ENCODE measurements at places on chromosomes 7 and 10.

DNA sequence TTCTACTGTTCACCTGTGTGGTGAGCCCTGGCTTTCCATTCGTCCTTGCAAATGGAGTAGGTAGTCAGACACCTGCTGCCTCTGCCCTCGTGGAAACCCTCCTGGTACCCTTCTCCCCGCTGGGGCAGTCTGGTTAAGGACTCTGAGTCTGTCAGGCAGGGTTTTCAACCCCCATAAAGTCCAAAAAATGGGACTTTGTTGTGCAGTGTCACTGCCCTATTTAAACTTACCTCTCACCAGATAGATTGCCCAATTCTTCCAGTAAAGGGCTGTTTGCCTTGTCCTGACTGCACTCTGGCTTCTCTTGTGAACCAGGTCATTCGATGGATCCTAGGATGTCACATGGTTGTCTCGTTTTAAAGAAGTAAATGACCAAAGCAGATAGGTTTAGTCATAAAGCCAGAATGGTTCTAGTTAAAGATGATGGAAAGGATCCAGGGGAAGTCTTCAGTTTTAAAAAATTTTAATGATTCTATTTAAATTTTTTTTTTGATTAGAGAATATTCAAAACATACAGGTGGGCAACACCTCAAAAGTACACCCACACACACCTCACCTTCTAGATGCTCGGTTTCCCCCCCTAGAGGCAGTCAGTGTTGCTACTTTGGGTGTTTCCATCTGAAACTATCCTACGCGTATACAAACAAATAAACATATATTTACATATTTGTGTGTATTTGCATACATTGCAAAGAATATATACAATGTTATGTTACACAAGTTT is 22.0 kb downstream of the TMEM176B start:
- no peak for DNase-seq

DNA sequence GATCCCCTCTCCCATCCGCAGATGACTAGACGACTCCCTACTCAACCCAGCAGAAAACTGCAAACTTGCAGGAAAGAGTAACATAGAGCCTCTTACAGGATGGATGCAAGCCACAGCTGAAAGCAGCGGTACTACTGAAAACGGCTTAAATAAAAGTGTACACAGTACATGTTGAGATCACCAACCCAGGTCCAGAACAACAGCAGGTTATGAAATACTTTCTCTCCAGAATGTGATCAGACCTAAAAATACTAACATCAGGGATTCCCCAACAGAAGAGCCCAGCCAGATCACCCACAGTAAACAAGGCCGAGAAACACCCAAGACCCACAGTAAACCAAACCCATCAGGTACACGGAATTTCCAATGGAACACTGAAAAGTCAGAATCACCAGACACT is 13.2 kb downstream of the ATE1 start:
- DNase-seq: no peak

GRCh38 chr10:137031-137430 is 1.8 kb downstream of the ZMYND11 start:
- no peak for DNase-seq

DNA sequence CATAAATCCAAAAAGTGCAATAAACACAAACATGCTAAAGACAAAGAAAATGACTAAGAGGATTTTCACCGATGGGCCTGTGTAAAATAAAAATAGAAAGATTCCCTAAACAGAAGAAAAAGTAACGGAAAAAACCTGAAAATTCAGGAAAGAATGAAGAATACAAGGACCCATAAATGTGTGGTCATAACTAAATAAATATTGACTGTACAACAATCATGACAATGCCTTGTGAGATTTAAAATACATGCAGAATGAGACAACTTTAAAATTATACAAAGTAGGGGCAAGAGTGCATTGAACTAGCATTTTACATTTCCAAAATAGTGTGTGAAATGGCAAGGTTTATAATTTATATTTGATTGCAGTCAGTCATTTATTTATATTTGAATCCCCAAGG is 409.1 kb upstream of the ANKRD30A start:
- no peak for DNase-seq

GRCh38 chr10:94042001-94042833 is 48.5 kb downstream of the PLCE1 start:
- no peak for DNase-seq

DNA sequence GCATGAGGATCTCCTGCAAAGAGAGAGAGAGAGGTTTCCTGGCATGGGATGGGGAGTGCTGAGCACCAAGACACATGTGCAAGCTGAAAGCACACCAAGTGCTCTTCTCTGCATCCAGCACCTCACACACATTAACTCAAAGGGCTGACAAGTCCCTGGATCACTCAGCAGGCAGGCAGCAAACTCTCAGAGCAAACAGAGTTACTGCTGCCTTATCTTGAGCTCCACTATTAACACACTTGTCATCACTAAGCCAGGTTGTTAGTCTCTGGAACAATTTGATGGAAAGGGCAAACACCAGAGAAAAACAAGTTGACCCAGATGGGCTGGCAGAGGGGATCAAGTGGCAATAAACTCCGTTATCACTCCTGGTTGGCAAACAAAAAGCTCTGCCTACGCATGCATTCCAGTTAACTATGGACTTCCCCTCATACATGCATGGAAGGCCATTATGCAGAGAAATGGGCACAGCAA is 349.9 kb downstream of the KCNMA1 start:
- no peak for DNase-seq

DNA sequence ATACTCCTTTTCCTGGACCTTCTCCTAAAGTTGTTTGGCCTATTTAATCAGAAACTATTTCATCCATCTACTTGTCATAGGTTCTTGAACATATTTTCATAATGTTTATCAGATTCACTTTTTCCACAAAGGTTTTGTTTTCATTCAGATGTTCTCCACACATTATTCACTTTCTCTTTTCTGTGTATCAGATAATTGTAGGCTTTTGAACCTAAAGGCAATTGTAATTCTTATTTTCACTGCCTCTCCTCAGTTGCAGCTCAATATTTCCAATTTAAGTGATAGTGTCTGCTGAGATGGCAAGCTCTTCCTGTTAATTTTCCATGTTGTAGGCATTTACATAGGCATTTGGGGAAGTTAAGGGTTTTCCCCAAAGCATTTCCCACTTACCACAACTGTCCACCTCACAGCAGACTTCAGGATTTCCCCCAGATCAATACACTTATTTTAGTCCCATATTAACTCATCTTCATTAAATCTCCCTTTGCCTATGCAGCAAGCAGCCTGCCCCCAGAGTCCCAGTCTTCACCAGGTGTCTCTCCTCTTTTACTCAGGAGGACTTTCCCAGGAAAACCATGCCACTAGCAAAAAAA is 12.3 kb upstream of the IKZF1 start:
- DNase-seq: no peak

- no peak for DNase-seq
These were observed 136.5 kb upstream of the UNC5B start for GRCh38 chr10:71075759-71076472.

DNA sequence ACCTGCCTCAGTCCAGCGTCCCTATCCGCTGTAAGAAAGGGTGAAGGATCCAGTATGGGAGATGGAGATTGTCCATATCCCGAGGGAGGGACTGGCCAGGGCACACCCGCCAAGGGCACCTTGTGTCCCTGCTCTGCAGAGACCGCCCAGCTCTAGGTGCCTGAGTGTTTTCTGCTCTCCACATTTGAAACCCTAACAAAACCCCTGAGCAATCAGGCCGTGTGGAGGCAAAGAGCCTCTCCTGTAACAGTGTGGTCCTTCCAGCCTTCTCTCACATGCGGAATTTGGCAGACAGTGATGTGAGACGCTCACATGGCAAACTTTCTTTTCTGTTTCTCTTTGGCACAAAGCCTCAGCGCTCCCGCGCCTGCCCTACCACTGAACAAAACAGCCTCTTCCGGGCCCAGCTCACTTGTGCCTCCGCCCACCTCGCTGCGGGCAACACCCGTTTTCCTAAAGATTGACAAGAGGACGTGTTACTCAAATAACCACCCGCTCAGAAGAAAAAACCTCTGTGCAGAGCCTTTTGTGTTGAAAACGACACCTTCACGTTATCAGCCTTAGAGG is 514.8 kb downstream of the DNAJB6 start:
- peak; percentile 58 for DNase-seq

DNA sequence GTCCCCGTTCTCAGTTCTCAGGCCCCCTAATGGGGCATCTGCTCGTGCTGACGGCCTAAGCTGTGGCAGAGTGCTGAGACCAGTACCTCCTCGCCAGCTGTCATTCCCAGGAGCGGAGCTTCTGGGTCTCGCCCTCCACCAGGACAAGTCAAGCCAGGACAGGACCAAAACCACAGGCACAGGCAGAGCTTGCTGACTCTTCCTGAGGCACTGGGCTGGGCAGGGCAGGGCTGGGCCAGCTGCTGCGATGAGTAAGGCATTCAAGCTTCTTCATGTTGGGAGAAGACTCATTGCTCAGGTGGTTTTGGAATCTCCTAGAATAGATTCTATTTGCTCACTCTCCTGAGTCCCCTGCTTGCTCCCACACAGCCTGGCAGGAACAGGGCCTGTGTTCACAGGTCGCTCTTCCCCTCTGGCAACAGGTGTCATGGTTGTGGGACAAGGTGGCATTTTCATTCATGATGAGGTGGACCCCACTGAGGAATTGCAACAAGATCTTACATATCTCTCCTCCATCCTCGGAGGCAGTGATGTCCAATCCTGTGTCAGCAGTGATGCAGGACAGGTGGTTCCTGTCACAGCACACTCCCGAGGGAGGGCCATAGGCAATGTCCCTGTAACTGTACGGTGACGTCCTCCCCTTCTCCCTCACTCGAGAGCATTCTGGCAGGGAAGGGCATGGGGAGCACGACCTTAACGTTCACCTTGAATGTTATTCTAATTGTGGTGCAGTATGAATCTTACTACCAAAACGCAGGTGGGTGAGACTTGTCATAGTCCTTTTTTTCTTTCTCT is 17.0 kb upstream of the SH3PXD2A start:
- DNase-seq: no peak

GRCh38 chr10:52525761-52526160 is 211.7 kb downstream of the DKK1 start:
- no peak for DNase-seq

GRCh38 chr7:17680026-17680425 is 260.3 kb downstream of the SNX13 start:
- no peak for DNase-seq

GRCh38 chr10:70169649-70170364 is 507 bp downstream of the SAR1A start:
- no peak for DNase-seq

- DNase-seq: no peak
These were observed 1.4 kb downstream of the ZNF438 start for GRCh38 chr10:31030260-31030659.

DNA sequence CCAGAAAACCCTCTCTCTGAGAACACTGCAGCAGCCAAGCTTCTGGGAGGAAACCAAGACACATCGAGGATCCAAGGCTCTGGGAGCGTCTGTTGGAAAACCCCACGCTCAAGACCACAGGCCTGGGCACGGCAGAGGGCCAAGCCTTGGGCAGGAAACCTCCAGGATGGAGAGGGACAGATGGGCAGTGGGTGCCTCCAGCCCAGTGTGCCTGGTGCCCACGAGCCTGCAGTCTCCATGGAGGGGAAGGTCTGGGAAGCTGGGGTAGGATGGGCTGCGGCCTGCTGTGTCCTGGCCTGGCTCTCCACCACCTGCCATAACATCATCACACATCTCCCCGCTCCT is 96.1 kb downstream of the FAM53B start:
- DNase-seq: no peak

DNA sequence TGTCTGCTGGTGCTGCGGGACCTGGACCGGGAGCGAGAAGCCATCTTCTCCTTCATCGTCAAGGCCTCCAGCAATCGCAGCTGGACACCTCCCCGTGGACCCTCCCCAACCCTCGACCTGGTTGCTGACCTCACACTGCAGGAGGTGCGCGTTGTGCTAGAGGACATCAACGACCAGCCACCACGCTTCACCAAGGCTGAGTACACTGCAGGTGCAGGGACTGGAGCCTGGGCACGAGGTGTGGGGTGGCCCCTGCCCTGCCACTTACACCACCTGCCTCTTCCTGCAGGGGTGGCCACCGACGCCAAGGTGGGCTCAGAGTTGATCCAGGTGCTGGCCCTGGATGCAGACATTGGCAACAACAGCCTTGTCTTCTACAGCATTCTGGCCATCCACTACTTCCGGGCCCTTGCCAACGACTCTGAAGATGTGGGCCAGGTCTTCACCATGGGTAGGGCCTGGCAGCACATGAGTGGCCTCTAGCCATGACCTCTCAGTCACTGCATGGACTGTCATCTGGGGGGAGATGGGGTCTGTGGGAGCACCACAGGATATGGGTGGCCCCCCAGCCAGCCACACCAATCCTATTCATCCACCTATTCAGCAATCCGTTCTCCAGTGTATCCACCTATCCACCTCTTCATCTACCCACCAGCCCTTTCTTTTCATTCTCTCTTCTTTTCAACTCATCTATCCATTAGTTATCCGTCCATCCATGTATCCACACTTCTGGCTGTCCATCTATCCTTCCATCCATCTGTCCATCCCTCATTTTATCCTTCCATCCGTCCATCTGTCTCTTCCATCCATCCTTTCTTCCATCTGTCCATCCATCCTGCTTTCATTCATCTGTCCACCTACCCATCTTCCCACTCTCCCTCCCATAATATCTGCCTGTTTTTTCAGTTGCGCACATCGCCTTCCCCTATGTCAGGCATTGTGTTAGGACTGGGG is 34.5 kb upstream of the VSIR start:
- no peak for DNase-seq

All from stimulated activated CD4-positive, alpha-beta T cell treated with anti-CD3 and anti-CD28 coated beads, Interleukin-12 subunit alpha, Interleukin-12 subunit beta, amount 100 ng/mL, for 48 hours (primary cell).